Ascending aorta (tissue), 2 donors: ENCODE measurements at places on chromosomes 1 and 21. TPM values are rescaled to one million over a fixed set of nuclear protein-coding genes. Genes with fewer than 3 reads are reported as not detected.
A peak's percentile ranks its signal among the peaks of the same experiment; 100 is the strongest.

DNA sequence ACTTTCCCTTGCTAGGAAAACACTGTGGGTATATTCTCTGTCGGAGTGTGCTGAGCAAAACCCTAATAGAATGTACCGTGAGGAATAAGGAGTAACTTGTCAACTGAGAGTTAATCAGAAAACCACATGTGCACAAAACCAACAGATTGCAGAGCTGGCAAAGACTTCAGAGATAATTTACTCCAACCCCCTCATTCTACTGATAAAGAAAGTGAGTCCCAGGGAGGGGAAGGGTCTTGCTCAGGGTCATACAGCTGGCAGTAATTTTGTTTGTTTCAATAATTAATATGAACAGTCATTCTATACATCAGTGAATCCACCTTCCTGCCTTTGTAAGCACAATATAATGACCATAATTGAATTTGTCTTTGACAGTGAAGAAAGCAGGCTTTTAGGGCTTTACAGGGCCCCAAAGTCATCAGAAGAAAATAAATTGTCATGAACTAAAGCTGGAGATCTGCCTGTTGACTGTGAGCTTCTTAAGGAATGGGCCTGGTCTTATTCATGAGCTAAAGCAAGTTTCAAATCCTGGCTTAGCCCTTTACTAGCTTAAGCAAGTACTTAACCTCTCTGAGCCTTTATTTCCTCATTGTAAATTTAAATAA lies 67.2 kb upstream of the HOOK1 start:
- H3K27ac ChIP-seq: no peak overlapping the region
- peaks cover 16% of the 10 kb centered on the region for H3K4me1 ChIP-seq
- no peak for DNase-seq
- H3K4me3 ChIP-seq: no peak overlapping the region
- no peaks in the 10 kb centered on the region for H3K27me3 ChIP-seq
- H3K36me3 ChIP-seq: no peaks in the 10 kb centered on the region

GRCh38 chr1:93616996-93617669 lies 64.5 kb downstream of the BCAR3 start:
- no peaks in the 10 kb centered on the region for H3K27me3 ChIP-seq
- peak; percentile 62 for DNase-seq
- H3K27ac ChIP-seq: peak overlapping the region; percentile 83
- no peak overlapping the region for H3K4me3 ChIP-seq
- H3K36me3 ChIP-seq: no peaks in the 10 kb centered on the region

Gene LCE1A
- total RNA-seq: not detected

Gene SEC16B
- total RNA-seq: 8.6 TPM

Gene CYYR1
- total RNA-seq: 29.6 TPM
